Amniotic epithelial cell (primary cell): ENCODE measurements at places on chromosomes 3 and 15.

- DNase-seq, result no peak
Measured at GRCh38 chr3:134978658-134979057, 183.6 kb downstream of the EPHB1 start.

GRCh38 chr3:182682263-182683241 lies 110.8 kb upstream of the ATP11B start:
- peak; percentile 27 for DNase-seq

GRCh38 chr3:10470120-10471053 lies 35.0 kb downstream of the ATP2B2 start:
- no peak for DNase-seq

- peak; percentile 95 for DNase-seq
Measured at GRCh38 chr3:105827959-105828358, 40.9 kb downstream of the CBLB start.

DNA sequence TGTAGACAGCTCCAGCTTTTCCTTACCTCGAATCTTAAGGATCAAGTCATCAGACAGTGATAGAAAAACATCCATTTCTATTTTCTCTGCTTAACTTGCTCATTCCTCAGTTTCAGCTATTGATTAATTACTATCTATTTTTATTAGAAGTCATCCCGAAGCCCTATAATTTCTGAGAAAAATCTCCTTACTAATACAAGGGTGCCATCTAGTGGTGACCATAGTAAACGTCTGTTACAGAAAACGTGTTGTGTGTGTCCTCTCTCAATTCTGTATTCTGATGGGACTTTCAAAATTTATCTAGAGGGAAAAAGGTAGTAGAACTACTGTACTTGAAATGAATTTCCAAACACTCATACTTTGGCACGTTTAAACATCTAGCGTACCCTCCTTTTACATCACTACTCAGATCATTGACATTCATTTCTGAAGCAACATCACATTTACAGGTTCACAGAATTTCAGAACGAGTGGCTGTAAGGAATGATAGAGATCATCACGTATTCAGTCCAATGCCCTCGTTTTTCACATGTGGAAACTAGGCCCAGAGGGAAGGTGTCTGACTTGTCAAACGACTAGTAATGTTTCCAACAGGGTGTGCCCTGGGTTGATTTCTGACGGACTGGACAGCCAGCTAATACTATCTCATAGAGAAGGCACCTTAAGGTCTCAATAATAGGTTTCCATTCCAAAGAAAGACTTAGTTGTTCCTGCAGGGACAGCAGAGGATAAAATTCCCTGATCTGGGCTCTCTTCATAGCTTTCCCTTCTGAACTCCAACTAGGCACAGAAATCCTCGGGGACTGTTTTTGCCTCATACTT lies 25.6 kb downstream of the HACD2 start:
- peak; percentile 46 for DNase-seq

DNA sequence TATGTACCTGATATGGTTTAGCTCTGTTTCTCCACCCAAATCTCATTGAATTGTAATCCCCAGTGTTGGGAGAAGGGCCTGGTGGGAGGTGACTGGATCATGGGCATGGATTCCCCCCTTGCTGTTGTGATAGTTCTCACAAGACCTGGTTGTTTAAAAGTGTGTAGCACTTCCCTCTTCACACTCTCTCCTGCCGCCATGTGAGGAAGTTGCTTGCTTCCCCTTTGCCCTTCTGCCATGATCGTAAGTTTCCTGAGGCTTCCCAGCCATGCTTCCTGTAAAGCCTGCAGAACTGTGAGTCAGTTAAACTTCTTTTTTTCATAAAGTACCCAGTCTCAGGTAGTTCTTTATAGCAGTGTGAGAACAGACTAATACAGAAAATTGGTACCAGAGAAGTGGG lies 93.1 kb downstream of the C3orf70 start:
- no peak for DNase-seq
